AG08395 (cell line): ENCODE measurements at places on chromosomes 5 and 9.
A peak's percentile ranks its signal among the peaks of the same experiment; 100 is the strongest.

DNA sequence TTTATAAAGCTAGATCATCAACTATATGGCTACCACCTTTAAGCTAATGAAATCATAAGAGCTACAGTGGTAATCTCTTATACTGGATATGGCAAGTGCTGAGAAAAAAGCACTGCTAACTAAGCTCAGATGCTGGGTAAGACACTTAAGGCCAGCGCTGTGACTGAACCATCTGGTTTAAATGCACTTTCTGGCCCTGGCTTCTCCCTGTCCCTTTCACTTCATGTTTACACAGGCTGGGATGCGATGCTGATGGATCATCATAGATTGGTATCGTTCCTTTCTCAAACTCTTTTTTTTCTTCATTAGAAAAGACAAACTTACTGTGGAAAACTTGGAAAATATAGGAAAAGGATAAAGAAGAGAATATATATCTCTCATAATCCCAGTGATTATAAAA, 52.3 kb downstream of the KIF24 start:
- DNase-seq, result no peak

GRCh38 chr5:91706785-91707520, 323.8 kb upstream of the ARRDC3 start:
- no peak for DNase-seq

GRCh38 chr5:134846641-134846960, 833 bp downstream of the C5orf24 start:
- DNase-seq, result no peak

DNA sequence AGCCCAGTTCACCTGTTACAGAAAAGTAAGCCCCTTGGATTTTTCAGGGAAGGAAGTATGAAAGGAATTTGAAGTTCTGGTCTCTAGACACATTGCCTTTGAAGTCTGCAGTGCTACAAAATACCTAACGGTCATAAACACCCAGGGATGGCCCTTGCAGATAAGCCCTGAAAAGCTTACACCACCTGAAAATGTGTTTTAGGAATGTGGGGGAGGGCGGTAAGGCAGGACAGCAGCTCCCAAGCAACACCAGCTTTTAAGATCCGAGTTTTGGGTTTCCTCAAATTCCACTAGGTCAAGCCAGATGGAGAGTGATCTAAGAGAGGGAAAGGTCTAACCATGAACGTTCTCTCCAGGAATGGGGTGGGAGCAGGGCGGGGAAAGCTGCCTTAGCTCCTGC, 114.1 kb upstream of the PANK3 start:
- DNase-seq, result no peak

GRCh38 chr9:134365791-134366222, 39.6 kb downstream of the RXRA start:
- DNase-seq, result peak; percentile 81

- peak; percentile 34 for DNase-seq
Measured at GRCh38 chr5:72434781-72435437, 72.3 kb downstream of the ZNF366 start.

DNA sequence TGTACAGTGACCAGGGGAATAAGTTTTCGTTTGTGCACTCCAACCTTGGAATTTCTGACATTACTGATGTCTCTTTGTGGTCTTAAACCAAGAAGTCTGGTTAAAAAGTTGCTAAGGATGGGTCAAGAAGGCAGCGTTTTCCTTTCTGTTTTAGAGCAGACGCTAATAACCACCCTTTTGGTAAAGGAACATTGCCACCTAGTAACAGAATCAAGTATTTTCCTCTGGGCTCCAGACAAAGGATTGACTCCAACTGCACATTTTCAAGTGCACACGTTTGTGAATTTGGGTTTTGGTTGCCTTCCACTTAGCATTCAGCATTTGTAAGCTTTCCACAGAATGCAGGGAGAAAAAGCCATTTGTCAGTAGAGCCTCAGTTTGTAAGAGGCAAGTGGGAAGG, 22.2 kb upstream of the CEP78 start:
- peak; percentile 44 for DNase-seq

- no peak for DNase-seq
Measured at GRCh38 chr5:136906545-136906944, 541.2 kb upstream of the TRPC7 start.
